ENCODE measurements at places on chromosomes 12 and 14.
A peak's percentile ranks its signal among the peaks of the same experiment; 100 is the strongest.

GRCh38 chr12:68336889-68337303 is 4.7 kb upstream of the MDM1 start:
- DNase-seq: peak; percentile 79

GRCh38 chr12:121048442-121048841 is 9.4 kb upstream of the OASL start:
- no peak for DNase-seq

- no peak for DNase-seq
Observed at GRCh38 chr12:109966546-109966945, 29.6 kb downstream of the GIT2 start.

GRCh38 chr14:74653386-74654138 is 41.5 kb upstream of the LTBP2 start:
- no peak for DNase-seq

DNA sequence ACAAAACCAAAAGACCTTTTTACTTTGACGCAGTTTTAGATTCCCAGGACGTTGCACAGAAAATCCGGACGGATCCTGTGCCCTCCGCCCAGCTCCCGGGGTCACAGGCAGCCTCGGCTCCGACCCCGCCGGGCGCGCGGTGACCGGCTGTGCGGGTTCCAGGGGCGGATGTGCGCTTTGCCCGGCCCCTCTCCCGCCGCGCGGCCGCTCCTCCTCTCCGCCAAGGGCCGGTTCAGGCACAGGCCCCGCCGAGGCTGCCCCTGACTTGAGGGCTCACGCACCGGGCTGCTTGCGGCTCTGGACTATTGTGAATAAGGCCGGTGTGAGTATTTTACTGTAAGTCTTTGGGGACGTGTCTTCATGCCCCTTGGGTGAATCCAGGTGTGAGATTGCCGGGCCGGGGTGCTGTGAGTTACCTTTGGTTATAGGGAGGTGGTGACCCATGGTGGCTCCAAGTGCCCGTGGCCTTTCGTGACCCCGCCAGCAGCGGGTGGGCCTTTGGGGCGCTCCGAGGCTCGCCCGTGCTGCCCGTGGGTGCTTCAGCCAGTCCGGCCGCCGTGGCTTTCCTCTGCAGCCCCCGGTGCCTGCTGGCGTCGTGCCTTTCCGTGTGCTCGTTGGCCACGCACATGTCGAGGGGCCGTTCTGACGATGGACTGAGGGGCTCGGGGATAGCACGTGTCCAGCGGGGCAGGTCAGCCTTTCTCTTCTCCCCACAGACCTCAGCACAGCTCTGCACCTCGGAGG is 45.9 kb downstream of the NOC4L start:
- DNase-seq: no peak

- DNase-seq: no peak
Observed at GRCh38 chr12:98198261-98198982, 317.0 kb upstream of the TMPO start.

DNA sequence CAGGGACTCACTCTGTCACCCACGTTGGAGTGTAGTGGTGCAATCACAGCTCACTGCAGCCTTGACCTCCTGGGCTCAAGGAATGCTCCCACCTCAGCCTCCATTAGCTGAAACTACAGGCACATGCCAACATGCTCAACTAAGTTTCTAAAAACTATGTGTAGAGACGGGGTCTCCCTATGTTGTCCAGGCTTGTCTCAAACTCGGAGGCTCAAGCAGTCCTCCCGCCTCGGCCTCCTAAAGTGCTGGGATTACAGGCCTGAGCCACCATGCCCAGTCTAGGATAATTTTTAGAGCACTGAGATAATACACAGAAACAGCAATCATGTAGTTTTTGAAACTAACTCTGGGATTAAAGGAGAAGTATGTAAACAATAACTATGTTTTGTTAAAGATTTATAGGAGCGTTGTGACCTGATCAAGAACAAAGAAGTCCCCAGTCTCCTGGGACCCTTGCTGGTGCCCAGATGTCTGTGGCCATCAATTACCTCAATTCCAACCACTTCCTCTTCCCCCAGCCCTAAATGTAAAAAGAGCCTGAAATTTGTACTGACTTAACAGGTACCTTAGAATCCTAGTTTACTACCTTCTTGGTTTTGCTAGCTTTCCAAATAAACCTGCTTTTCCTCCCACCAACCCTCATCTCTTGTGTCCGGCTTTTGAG is 28.9 kb upstream of the EGLN3 start:
- DNase-seq: no peak
